ENCODE measurements at places on chromosomes 5 and 9. TPM values are rescaled to one million over a fixed set of nuclear protein-coding genes. Genes with fewer than 3 reads are reported as not detected.

DNA sequence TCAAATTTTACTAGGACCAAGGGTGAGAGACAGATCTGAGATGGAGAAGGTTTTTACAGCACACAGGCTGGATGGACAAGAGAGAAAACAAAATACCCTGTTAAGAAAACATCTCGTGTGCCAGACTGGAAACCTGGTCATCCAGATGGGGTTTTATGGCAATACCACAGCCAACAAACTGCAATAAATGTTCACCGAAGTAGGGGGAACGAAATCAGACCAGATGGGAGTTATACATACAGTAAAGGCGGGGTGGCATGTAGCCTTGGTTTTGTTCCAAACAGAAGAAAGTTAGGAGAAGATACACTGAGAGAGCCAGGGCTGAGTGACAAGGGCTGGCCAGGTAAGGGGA, 63.3 kb downstream of the DCP2 start:
- peaks cover 3% of the 10 kb centered on the region for H3K4me1 ChIP-seq
- H3K4me3 ChIP-seq: no peak overlapping the region
- H3K27ac ChIP-seq: no peak overlapping the region
- no peak for DNase-seq
- H3K27me3 ChIP-seq: no peaks in the 10 kb centered on the region

DNA sequence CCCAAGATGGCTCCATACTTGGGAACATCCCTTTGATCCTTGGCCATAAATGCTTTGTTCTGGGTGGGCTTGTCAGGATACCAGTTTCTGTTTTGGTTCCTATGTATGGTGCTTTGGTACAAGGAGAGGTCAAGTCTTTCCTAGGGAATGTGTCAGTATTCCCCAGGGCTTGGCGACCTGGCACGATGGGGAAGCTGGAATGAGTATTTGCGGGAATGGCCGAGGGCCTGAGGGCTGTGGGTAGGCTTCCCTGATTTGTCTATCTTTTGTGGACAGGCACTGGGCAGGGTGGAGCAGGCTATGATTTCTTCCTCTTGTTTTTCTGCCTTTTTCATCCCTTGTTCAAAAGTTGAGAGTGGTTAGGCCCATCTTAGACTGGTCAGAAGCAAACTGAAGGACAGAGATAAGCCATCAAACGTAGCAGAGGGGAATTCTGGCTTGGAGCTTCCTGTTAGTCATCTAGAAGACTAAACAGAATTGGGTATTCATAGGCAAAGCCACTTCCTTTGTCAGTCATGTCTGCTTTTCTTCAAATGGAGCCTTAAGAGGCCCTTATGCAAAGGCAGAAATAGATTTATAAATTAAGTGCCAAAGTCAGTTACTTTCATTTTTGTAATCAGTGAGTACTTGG, 13.7 kb downstream of the DOCK2 start:
- peaks cover 44% of the 10 kb centered on the region for H3K36me3 ChIP-seq
- H3K27ac ChIP-seq: peak overlapping the region; percentile 86
- H3K27me3 ChIP-seq: no peaks in the 10 kb centered on the region
- peak overlapping the region; percentile 79 for H3K4me3 ChIP-seq
- DNase-seq: no peak

DNA sequence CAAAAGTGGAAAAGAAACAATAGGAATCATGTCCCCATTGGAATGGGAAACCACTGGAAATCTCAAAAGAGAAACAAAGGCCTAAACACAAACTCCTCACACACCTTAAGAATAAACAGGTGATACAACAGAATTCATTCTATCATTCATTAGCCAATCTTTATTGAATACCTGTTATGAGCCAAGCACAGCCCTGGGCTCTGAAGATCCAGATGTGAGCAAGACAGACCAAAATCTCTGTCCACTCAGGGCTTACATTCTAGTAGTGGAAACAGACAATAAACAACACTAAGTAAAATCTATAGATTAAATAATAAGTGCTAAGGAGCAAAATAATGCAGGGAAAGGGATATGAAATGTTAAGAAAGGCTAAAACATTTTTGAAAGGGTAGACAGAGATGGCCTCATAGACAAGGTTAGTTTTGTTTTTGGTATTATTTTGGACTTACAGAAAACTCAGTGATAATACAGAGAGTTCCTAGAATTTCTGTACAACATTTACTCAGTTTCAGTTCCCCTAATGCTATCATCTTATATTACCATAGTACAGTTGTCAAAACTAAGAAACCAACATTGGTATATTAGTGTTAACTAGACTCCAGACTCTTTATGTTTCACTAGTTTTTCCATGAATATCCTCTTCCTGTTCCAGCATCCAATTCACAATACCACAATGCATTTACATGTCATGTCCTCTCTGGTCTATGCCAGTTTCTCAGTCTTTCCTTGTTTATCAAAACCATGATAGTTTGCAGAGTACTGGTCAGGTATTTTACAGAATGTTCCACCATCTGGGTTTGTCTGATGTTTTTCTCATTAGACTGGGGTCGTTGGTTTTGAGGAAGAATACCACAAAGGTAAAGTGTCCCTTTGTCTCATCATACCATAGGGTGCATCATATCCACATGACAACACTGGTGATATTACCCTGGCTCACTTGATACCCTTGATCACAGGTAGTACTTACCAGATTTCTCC, 103.7 kb downstream of the SIL1 start:
- no peak overlapping the region for H3K4me3 ChIP-seq
- peaks cover 7% of the 10 kb centered on the region for H3K4me1 ChIP-seq
- no peak for DNase-seq
- no peaks in the 10 kb centered on the region for H3K27me3 ChIP-seq
- H3K36me3 ChIP-seq: no peaks in the 10 kb centered on the region

DNA sequence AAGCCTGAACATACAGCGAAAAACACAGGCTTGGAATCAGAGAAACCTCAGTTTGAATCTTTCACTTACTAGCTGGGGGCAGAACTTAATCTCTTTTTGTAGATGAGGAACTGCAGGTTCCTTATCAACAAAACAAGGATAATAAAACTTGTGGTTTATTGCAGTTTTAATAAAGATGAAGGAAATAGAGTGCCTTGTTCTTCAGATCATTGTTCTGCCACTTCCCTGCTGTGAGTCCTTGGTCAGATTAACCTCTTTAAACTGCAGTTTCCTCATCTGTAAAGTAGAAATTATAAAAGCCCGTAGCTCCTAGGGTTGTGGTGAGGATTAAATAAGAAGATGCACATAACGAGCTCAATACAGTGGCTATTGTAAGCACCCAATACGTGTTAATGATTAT, 57.4 kb downstream of the FEM1C start:
- DNase-seq: no peak
- no peaks in the 10 kb centered on the region for H3K36me3 ChIP-seq
- H3K27ac ChIP-seq: no peak overlapping the region
- peaks cover 3% of the 10 kb centered on the region for H3K27me3 ChIP-seq

- DNase-seq: no peak
- no peak overlapping the region for H3K4me3 ChIP-seq
- peaks cover 13% of the 10 kb centered on the region for H3K27me3 ChIP-seq
- no peaks in the 10 kb centered on the region for H3K4me1 ChIP-seq
- H3K36me3 ChIP-seq: no peaks in the 10 kb centered on the region
Observed at GRCh38 chr9:4375424-4376200, 75.7 kb upstream of the GLIS3 start.

GRCh38 chr5:147439254-147439653, 70.6 kb downstream of the DPYSL3 start:
- no peaks in the 10 kb centered on the region for H3K36me3 ChIP-seq
- no peak overlapping the region for H3K27ac ChIP-seq
- H3K4me3 ChIP-seq: no peak overlapping the region
- H3K27me3 ChIP-seq: no peaks in the 10 kb centered on the region
- peaks cover 1% of the 10 kb centered on the region for H3K4me1 ChIP-seq

DNA sequence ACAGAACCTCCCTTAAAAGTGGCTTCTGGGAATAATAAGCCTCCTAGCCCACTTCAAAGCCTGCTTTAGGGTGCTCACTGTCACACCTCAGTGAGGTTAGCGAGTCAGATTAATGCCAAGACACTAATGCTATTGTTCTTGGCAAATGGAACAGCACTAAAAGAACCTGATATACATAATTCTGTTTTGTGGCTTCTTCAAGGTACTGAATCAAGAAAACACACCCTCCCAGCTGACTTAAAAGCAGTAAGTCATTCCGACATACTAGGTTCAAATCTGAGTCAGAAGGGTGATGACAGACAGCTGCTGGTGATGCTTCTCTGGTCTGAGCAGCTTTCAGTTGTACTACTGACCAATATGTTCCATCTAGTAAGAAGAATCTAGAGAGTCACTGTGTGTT, 121.6 kb downstream of the OXCT1 start:
- H3K27ac ChIP-seq: no peak overlapping the region
- H3K27me3 ChIP-seq: no peaks in the 10 kb centered on the region
- no peaks in the 10 kb centered on the region for H3K4me1 ChIP-seq
- peaks cover 33% of the 10 kb centered on the region for H3K36me3 ChIP-seq
- no peak overlapping the region for H3K4me3 ChIP-seq

GRCh38 chr5:61228691-61229280, 66.5 kb upstream of the SMIM15 start:
- no peaks in the 10 kb centered on the region for H3K4me1 ChIP-seq
- no peak for DNase-seq
- no peaks in the 10 kb centered on the region for H3K36me3 ChIP-seq
- H3K27me3 ChIP-seq: peaks cover 3% of the 10 kb centered on the region
- no peak overlapping the region for H3K4me3 ChIP-seq

DNA sequence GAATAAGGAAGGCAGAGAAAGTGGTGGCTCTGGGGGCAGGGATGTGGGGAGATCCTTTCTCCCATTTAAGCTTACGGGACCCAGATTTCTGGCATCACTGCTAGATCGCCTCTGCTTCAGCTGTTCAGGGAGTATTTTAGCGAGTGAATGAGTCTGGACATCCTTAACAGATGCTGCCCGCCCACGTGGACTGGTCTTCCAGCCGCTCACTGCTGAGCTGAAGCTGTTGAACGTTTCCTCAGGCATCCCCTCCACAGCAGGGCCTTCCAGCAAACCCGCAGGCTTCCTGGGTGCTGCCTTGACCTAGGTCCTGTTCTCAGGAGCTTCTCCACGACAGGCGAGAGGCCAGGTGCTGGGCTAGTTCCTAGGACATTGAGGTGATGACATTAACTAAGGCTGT, 144.4 kb upstream of the EFNA5 start:
- H3K27me3 ChIP-seq: peaks cover 26% of the 10 kb centered on the region
- no peak overlapping the region for H3K4me3 ChIP-seq
- peaks cover 1% of the 10 kb centered on the region for H3K36me3 ChIP-seq
- no peak overlapping the region for H3K27ac ChIP-seq
- DNase-seq: no peak

DNA sequence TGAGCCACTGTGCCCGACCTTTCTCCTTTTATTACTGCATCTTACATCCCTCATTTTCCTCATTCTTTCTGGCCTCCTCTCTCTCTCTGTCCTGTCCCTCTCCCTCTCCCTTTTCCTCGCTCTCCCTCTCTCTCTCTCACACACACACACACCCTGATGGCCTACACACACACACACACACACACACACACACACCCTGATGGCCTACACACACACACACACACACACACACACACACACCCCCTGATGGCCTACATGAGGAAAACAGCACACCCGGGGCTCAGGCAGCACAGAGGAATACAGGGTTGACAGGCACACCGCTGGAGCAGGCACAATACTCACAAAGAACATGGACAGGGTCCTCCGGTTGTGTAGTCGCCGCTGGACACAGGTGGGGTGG, 3.8 kb upstream of the FCHSD1 start:
- no peak overlapping the region for H3K27ac ChIP-seq
- H3K36me3 ChIP-seq: peaks cover 7% of the 10 kb centered on the region
- H3K4me1 ChIP-seq: peaks cover 18% of the 10 kb centered on the region
- no peak overlapping the region for H3K4me3 ChIP-seq

DNA sequence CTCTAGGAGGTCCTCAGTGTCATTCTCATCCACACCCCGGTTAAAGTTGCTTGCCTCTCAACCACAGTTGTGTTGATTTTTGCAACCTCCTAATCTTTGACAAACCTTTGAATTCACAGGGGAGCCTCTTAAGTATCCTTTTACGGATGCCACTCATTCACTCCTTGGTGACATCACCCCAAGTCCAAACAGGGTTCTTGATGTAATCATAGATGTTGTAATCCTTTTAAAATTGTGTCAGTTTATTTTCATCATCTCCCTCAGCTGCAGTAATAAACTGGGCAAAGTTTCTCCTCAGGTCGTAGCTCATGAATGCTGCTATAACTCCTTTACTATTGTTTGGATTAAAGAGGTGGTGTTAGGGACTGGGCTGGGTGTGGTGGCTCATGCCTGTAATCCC, 637.2 kb upstream of the NUDT12 start:
- DNase-seq: no peak
- no peaks in the 10 kb centered on the region for H3K4me1 ChIP-seq
- no peaks in the 10 kb centered on the region for H3K36me3 ChIP-seq
- H3K27me3 ChIP-seq: no peaks in the 10 kb centered on the region

- peaks cover 79% of the 10 kb centered on the region for H3K36me3 ChIP-seq
- DNase-seq: no peak
- H3K27ac ChIP-seq: peak overlapping the region; percentile 82
- no peaks in the 10 kb centered on the region for H3K27me3 ChIP-seq
- H3K4me1 ChIP-seq: peaks cover 65% of the 10 kb centered on the region
Observed at GRCh38 chr5:157188270-157188669, 7.6 kb downstream of the ITK start.

DNA sequence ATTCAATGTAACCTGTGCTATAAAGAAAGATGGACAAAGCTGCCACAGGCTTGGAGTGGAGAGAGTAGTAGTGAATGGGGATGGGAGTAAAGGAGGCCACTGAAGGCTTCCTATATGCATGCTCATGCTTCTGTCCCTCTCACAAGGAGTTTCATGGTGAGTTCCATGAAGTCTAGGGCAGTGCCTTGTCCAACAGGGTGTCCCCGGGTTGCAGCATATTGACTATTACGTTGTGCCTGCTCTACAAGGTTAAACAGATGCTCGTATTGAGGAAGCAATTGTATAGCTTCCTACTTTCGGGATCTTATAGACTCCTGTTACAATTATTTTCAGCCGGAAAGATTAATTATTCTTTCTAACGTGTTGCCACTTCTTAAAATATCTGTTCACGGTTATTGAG, 129.1 kb upstream of the PIK3R1 start:
- H3K27ac ChIP-seq: no peak overlapping the region
- no peaks in the 10 kb centered on the region for H3K27me3 ChIP-seq
- H3K4me1 ChIP-seq: no peaks in the 10 kb centered on the region
- H3K4me3 ChIP-seq: no peak overlapping the region
- H3K36me3 ChIP-seq: no peaks in the 10 kb centered on the region

DNA sequence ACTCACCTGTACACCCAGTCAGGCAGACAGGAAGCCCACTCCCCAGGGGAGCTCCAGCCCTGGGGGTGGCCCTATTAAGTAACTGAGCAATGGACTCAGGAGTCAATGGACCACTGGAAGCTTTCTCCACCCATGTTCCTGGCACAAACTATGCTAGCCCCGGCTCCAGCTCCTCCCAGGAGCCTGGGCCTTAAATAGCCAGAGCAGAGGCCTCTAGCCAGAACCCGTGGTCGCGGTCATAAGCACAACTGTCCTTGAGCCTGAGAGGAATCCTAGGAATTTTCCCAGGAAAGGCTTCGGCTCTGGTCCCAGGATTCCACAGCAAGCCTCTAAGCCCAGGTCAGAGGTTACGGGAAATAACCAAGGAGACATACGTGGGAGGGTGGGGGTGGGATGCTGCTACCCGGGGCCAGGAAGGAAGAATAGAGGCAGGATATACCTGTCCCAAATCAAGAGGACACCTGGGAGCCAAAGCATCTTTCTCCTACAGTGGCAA, 5.5 kb downstream of the SEPTIN8 start:
- H3K27me3 ChIP-seq: no peaks in the 10 kb centered on the region
- H3K4me3 ChIP-seq: no peak overlapping the region
- DNase-seq: peak; percentile 4
- H3K27ac ChIP-seq: no peak overlapping the region

The PCDHB6 gene
- total RNA-seq: not detected

The RRAGA gene
- total RNA-seq: 51.8 TPM

The C5orf52 gene
- not detected for total RNA-seq

The CAVIN4 gene
- total RNA-seq: 0.23 TPM

The TCF7 gene
- total RNA-seq: 283 TPM

The RGMB gene
- total RNA-seq: 4.9 TPM

The GHR gene
- total RNA-seq: not detected

Data from activated naive CD8-positive, alpha-beta T cell treated with anti-CD3 and anti-CD28 coated beads, Interleukin-2, amount 10 ng/mL, durations not matched to agents 7 days and 5 days (primary cell).